ENCODE measurements at places on chromosomes 3 and 15.

GRCh38 chr3:10762611-10763247, 53.3 kb upstream of the SLC6A11 start:
- no peaks in the 10 kb centered on the region for H3K27me3 ChIP-seq
- H3K27ac ChIP-seq = no peak overlapping the region
- H3K4me1 ChIP-seq = peaks cover 1% of the 10 kb centered on the region

- no peak overlapping the region for H3K4me3 ChIP-seq
- DNase-seq = no peak
- no peaks in the 10 kb centered on the region for H3K27me3 ChIP-seq
- H3K27ac ChIP-seq = no peak overlapping the region
Observed at GRCh38 chr15:94403331-94403730, 172.0 kb downstream of the MCTP2 start.

- no peaks in the 10 kb centered on the region for H3K27me3 ChIP-seq
- H3K4me3 ChIP-seq = no peak overlapping the region
- H3K4me1 ChIP-seq = no peaks in the 10 kb centered on the region
- no peaks in the 10 kb centered on the region for H3K36me3 ChIP-seq
- no peak for DNase-seq
Observed at GRCh38 chr3:29827756-29828155, 546.9 kb downstream of the RBMS3 start.

DNA sequence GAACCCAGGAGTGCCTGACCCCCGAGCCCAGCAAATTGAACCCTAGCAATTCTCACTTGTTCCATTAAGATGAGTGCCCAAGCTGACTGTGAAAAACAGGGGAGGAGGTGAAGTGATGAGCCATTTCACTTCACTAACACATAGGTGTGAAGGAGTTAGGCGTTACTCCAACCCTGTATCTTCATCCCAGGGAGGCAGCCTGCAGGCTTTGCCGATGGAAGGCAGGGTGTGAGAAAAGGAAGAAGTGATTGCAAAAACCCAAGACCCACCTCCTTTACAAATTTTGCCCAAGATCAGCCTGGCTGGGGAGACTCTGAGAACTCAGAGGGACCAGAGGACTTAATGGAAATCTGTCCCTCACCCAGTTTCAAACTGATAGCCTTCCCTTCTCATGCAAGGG, 129.7 kb upstream of the WNT5A start:
- peaks cover 4% of the 10 kb centered on the region for H3K4me1 ChIP-seq
- no peaks in the 10 kb centered on the region for H3K36me3 ChIP-seq
- H3K27me3 ChIP-seq = no peaks in the 10 kb centered on the region
- H3K4me3 ChIP-seq = no peak overlapping the region
- no peak overlapping the region for H3K27ac ChIP-seq
- no peak for DNase-seq

- no peak overlapping the region for H3K4me3 ChIP-seq
- H3K36me3 ChIP-seq = no peaks in the 10 kb centered on the region
- no peak overlapping the region for H3K27ac ChIP-seq
- DNase-seq = no peak
- no peaks in the 10 kb centered on the region for H3K27me3 ChIP-seq
- no peaks in the 10 kb centered on the region for H3K4me1 ChIP-seq
Observed at GRCh38 chr3:169835533-169835932, 22.8 kb upstream of the LRRC34 start.

DNA sequence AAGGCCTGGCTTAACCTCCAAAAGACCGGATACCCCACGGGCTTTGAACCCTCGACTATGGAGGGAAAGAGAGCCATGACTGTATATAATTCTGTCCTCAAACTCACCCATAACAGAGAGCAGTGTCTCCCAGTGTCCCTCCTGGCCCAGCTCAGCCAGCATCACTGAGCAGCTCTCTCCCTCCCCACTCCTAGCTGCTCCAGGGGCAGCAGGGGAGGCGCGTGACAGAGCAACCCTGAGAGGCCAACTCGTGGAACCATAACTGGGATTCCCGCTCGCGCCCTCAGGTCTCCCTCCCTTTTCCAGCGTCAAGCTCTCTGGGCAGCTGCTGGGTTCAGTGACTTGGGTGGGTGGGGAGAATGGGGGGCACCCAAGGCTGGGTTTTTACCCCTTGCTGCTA, 561 bp upstream of the CPLX3 start:
- H3K27ac ChIP-seq = no peak overlapping the region
- H3K4me1 ChIP-seq = peaks cover 5% of the 10 kb centered on the region
- no peak for DNase-seq
- no peaks in the 10 kb centered on the region for H3K36me3 ChIP-seq

DNA sequence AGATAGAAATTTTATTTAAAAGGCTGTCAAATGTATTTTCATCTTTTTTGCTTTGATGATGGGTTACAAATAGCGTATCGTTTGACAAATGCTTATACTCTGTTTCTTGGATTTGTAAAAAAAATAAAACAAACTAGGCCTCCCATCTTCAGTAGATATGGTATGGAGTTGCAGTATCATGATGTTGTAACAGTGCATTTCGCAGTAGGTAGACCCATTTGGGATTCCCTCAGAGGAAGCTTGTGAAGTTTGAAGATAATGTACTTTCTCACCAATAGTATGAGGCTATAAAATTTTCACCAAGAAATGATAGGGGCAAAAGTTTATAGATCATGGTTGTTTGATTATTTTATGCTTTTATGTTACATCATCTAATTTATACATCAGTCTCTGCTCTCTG, 10.8 kb downstream of the MBNL1 start:
- no peak overlapping the region for H3K4me3 ChIP-seq
- no peaks in the 10 kb centered on the region for H3K36me3 ChIP-seq
- H3K4me1 ChIP-seq = no peaks in the 10 kb centered on the region
- H3K27ac ChIP-seq = no peak overlapping the region

GRCh38 chr3:179701176-179701827, 48.5 kb downstream of the USP13 start:
- no peak overlapping the region for H3K27ac ChIP-seq
- H3K4me1 ChIP-seq = no peaks in the 10 kb centered on the region
- no peaks in the 10 kb centered on the region for H3K36me3 ChIP-seq
- H3K27me3 ChIP-seq = no peaks in the 10 kb centered on the region
- DNase-seq = no peak

- DNase-seq = no peak
- no peak overlapping the region for H3K4me3 ChIP-seq
- H3K36me3 ChIP-seq = no peaks in the 10 kb centered on the region
- H3K27ac ChIP-seq = no peak overlapping the region
- H3K27me3 ChIP-seq = no peaks in the 10 kb centered on the region
Observed at GRCh38 chr15:62985768-62986167, 56.8 kb upstream of the TPM1 start.
